Myocyte (in vitro differentiated cells): ENCODE measurements at places on chromosomes 6 and 20. TPM values are rescaled to one million over a fixed set of nuclear protein-coding genes. Genes with fewer than 3 reads are reported as not detected.

DNA sequence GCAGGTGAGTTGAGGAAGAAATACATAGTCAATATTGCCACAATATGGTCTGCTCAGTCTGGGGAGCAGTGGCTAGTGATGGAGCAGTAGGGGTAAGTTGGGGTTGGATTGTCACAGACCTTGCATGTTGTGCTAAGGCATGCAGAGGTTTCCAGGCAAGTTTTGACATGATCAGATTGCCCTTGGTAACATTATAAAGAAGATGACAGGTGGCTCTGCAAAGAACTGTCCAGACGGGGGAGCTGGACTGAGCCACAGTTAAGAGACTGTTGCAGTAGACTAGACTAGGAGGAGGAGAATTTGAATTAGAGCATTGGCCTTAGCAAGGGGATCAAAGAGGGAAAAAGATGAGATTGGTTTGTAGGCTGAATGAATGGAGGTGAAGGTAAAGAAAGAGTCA, 23.4 kb downstream of the ATRN start:
- DNase-seq: no peak

TPX2 gene
- total RNA-seq: 7.0 and 10.5 TPM in 2 replicates

BTN3A1 gene
- total RNA-seq: 9.6 and 13.8 TPM in 2 replicates

DNA sequence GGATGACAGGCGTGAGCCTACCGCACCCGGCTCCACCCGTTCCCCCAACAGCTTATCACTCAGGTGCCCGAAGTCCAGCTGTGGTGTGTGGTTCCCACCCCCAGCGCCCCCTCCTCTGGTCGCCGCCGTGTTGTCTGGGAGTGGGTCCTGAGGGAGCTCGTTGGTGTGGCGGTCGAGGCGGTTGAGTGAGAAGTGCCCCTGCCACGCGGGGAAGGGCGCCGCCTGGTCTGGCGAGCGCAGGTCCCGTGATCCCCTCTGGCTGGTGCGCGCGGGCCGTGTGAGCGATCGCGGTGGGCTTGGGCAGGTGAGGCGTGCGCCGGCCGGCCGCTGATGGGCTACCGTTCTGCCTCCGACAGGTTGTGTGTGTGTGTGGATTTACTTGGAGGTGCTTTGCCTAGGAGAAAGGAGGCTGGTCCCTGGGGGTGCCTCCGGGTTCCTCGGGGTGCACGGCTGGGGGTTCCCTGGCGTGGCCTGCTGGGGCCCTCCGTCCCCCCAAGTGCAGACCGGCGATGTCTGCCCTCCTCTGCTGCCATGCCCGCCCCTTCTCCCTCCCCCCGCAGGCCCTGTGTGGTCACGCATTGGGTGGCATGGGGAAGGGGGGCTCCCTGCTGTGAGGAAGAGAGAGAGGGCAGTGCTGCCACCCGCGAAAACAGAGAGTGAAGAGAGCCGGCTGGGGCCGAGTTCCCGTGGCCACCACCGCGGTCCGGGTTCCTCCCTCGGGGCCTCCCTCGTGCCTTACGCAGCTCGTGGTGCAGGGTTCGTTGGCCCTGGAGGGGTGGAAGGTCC, 336.0 kb upstream of the DEFB115 start:
- DNase-seq: no peak

- DNase-seq: no peak
These were observed 5.5 kb downstream of the DYNLT1 start for GRCh38 chr6:158639056-158639455.

GTSF1L gene
- not detected in 2 replicates for total RNA-seq

GRCh38 chr20:35702051-35702823, 3.0 kb downstream of the ROMO1 start:
- DNase-seq: peak; percentile 37

DNA sequence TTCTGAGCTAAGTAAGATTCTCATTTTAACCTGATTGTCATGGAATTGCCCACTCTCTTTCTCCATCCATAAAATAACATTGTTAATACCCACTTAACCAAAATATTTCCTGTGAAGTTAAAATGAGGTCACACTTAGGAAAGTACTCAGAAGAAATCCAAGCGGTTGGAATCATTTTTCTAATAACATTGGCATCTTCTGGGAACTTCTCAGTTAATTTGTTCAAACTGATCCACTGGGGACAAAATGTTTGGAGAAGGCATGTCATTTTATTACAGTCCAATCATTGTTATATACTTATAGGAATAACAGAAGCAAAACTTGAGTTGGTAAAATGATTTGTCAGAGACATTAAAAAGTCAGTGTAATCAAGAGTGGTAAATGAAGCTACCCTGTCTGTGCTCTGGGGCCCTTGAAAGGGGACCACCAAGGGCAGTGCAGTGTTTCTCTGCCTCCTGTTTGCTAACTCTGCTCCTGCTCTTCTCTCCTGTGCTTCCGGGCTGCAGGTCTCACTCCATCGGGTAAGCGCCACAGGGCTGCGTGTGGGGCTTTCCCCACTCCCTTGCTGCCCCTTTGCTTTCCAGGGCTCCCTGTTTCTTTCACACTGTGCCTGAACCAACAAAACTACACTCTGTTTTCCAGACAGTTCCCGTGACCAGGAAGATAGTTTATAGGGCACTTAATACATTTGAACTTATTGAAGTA, 50.1 kb downstream of the HDDC2 start:
- DNase-seq: no peak

DNA sequence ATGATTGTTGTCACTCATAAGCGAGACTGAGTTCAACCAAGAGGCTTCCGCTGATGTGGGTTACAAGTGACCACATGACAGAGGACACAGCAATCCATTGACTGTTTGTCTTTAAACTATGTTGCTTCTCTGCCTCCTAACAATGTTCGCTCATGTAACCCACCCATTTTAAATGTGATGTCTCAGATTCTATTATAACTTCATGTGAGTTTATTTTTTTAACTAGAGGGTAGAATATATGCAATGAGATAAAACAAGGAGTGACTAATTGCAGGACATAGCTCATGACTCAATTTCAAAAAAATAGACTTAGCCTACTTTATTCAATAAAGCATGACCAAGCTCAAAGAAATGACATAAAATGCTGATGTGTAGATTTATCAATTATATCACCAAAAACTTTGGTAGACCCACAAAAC, 119.2 kb upstream of the SASH1 start:
- no peak for DNase-seq

DNA sequence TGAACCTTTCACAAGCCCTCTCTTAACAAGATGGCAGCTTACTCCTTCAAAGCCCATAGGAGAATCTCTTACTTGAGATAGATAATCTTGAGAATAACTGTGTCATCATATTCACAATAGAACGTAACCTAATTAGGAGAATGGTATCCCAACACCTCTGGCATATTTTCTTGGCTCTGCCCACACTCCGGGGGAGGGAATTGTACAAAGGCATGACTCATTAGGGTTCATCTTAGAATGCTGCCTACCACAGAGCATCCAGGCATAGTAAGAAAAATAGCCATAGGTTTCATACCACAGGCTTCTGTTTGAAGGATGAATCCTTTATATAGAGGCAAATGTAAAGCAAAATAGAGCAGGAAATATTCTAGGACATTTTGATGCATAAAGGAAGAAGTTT, 1100.6 kb upstream of the CITED2 start:
- DNase-seq: peak; percentile 17

DNA sequence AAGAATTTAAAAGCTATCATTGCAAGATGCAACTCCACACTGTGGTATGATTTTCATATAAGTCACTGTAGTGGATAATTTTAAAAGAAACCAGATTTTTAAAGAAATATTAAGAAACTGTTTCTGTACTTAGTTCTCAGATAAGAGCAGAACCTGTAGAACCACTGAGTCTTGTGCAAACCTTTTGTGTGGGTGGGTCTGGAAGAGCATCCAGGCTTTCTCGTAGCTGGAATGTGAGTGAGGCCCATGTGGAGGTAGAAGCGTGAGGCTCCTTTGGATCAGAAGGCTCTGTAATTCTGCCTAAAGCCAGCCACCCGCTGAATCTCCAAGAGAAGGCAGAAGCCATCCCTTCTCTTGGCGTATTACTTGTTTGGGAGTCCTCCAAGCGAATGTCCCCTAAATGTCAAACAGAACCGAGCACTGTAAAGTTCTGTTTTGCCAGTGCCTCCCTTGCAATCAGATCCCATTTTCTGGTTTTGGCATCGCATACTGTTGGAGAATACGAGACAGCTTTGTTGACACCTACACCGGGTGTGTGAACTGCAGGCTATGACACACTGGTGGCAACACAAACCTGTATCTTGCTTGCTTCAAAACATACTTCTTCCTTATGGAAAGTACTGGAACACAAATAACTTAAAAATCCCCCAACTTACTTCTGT, 188.7 kb downstream of the FOXC1 start:
- DNase-seq: no peak

DNA sequence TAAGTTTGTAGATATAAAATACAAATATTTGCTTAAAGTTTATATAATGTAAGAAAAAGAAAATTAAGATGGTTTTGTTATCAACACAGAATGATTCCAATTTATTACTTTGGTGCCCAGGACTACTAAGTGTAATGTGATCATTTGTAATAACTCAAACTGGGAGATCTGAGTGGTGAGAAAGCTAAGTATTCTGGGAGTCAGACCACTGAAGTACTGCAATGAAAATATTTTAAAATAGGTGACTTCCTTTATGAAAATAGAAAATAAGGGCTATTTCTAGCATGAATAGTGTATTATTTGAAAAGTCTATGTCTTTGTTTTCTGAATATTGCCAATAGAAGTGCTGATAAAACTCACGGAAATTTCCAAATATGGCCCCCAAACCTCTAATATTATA, 305.6 kb upstream of the MAN1A1 start:
- DNase-seq: no peak

GRCh38 chr20:38623061-38623460, 21.5 kb downstream of the ARHGAP40 start:
- no peak for DNase-seq

- DNase-seq: no peak
These were observed 21.2 kb upstream of the RTF2 start for GRCh38 chr20:56447227-56447626.

NUS1 gene
- total RNA-seq: 9.5 and 11.7 TPM in 2 replicates

MCCD1 gene
- not detected in 2 replicates for total RNA-seq

DNA sequence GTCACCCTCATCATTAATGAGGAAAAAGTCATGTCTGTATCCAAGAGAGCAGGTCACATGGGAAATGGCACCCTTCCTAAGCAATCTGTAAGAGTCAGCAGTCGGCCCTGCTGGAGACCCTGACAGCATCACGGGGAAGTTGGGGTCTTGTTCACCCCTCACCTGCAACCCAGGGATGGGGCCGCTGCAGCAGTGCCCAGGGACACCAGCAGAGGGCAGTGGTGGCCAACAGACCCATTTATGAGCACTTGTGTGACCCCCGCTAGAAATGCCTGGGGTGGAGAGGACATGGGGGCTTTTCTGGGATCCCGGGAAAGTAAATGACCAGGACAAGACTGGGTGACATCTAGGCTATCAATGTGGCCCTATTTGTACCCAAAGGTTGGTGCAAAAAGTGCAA, 35.9 kb downstream of the ANKRD60 start:
- no peak for DNase-seq

DNA sequence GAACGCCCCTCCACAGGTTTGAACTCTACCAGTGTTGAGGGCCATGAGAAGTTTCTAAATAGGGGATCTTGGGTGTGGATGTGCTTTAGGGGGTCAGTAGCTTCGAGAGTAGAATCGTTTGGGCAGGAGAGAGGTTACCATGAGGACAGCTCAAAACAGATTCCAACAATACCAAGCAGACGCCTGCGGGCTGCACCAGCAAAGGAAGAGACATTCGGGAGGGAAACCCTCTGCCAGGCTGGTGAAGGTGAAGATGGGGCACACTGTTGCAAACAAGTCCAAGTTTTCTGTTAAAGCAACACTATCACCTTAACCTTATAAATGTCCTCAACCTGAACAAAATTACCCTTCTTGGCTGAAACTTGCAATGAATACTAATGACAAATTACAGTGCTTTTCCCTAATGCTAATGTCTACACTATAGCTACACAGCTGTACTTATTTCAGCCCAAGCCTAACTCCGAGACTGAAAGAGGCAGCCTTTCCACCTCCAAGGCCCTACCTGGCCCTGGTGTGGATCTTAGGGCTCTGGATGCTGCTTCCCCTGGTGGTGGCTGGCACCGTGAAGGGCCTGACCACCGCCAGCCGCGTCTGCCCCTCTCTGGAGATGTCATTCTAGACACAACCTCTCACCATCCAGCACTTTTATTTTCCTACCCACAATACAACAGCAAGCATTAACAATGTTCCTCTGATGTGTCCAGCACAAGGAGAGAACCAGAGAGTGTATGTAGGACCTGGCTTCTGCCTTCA, 80.1 kb downstream of the DLL1 start:
- DNase-seq: no peak

MUC21 gene
- total RNA-seq: not detected in 2 replicates

GRCh38 chr6:87421576-87421975, 13.8 kb downstream of the CFAP206 start:
- no peak for DNase-seq

DNA sequence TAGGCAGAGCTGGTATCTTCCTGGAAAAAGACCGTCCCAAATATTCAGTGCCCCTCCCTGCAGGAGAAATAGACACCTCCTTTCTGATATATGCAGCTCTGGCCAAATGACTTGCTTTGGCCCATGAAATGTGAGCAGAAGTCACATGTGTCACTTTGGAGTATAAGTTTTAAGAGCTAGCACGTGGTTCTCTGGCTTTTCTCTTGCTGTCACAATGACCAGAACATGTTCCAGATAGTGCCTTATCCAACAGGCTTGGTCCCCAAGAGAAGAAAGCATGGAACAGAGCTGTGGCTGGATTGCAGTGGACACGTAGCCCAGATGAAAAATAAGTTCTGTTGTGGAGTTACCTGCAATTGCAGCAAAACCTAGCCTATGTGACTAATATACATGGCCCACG, 40.4 kb downstream of the UNC5CL start:
- DNase-seq: no peak

MAS1 gene
- total RNA-seq: under 0.01 TPM in 1 of 2 replicates, not detected in the other

DNA sequence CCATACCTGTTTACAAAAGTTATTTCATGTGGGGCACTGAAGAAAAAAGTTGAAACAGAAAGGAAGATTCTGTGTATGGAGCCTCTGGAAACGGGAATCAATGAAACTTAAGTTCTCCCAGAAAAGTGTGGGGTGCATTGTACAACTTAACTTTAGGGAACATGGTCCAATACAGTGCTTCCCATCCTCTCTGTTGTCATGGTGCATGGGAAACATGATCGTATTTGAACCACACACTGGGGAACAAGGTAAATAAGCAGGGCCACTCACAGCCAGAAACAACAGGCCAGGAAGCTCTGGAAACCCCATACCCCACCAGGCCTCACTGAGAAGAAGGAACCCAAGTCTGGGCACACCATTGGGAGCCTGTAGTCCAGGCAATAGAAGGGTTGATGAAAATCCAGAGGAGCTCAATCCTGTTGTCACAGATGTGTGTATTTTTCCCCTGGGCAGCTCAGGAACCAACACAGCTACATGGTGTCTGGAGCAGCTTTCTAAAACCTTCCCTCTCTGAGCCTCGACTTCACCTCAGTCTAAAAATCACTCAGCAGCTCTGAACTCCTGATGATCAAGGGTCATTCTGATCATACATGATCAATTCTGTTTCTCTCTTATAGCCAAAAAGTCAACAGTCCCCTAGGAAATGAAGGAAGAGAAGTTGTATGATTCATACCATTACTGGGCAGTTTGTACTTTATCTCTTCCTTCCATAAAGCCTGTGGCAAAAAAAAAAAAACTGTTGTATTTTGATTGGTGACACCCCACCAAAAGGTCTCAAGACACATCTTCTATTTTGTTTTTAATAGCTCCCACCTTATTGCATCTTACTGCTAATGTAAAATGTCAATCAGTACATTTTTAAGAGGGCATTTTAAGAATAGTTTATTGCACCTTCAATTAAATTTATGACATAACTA, 198.5 kb upstream of the TAB2 start:
- no peak for DNase-seq

- no peak for DNase-seq
These were observed 233.2 kb upstream of the SYNDIG1 start for GRCh38 chr20:24236201-24236600.

- peak; percentile 64 for DNase-seq
These were observed 48.5 kb downstream of the STK4 start for GRCh38 chr20:45014671-45015415.
